Adipose tissue (tissue), 3 donors: ENCODE measurements at places on chromosomes 12 and 14. TPM values are rescaled to one million over a fixed set of nuclear protein-coding genes. Genes with fewer than 3 reads are reported as not detected.

WNK1 gene
- polyA plus RNA-seq, result 15.9 TPM

ACRBP gene
- 1.6 TPM for polyA plus RNA-seq

ADSS1 gene
- 4.3 TPM for polyA plus RNA-seq

CMKLR1 gene
- 1.3 TPM for polyA plus RNA-seq

HRK gene
- polyA plus RNA-seq, result 0.01 TPM

PRIMA1 gene
- polyA plus RNA-seq, result 0.69 TPM

DLK1 gene
- 0.92 TPM for polyA plus RNA-seq

AMIGO2 gene
- 1.7 TPM for polyA plus RNA-seq

ASCL1 gene
- polyA plus RNA-seq, result not detected

CCDC197 gene
- polyA plus RNA-seq, result not detected

IKBIP gene
- 19.6 TPM for polyA plus RNA-seq

RHOJ gene
- 3.9 TPM for polyA plus RNA-seq

GTF2A1 gene
- 4.1 TPM for polyA plus RNA-seq

SIX4 gene
- 0.51 TPM for polyA plus RNA-seq

CHGA gene
- polyA plus RNA-seq, result 16.5 TPM

SCNN1A gene
- 17.0 TPM for polyA plus RNA-seq

POTEM gene
- not detected for polyA plus RNA-seq

LRFN5 gene
- 0.83 TPM for polyA plus RNA-seq

KRT3 gene
- polyA plus RNA-seq, result not detected

PLCZ1 gene
- not detected for polyA plus RNA-seq
